ENCODE measurements at places on chromosomes 16 and 17.

- peak; percentile 89 for DNase-seq
These were observed 50.9 kb downstream of the CYB561 start for GRCh38 chr17:63395075-63395805.

- no peak for DNase-seq
These were observed 2252.0 kb downstream of the TP53TG3F start for GRCh38 chr16:35711435-35711834.

DNA sequence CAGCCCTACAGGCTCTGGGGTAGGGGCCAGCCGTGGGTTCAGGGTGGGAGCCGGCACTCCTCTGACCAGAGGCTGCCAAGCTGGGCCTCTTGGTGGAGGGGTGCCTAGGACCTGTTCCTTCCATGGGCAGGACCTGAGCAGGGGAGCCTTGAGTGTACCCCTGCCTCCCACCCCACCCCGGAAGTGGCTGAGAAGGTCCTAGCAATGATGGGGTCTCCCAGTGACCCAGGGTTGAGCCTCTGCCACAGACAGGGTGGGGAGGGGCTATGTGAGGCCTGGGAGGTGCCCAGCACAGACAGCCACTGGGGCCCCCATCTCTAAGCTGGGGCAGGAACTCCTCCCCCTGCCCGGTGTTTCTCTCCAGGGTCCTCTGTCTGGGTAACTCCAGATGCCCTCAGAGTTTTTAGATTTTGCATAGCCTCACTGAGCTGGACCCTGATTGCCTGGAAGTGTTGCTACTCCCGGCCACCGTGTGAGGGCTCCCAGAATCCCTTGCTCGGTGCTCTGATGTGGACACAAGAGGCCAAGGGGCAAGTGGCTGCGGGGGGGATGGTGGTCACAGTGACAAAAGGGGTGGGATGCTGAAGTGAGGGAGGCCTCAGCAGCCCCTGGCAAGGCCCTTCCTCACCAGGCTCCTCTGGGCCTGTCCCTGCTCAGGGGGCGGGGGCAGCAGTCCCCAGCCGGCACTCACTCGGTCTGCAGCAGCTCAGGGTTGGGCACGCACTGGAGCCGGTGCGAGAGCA is 6.4 kb upstream of the MTSS2 start:
- no peak for DNase-seq

GRCh38 chr17:42180922-42181850 is at the start of gene KCNH4:
Gene KCNH4, minus strand, starts transcription at chr17:42181142. Its CDS starts 197 bp downstream, at chr17:42180945.
- peak; percentile 87 for DNase-seq

DNA sequence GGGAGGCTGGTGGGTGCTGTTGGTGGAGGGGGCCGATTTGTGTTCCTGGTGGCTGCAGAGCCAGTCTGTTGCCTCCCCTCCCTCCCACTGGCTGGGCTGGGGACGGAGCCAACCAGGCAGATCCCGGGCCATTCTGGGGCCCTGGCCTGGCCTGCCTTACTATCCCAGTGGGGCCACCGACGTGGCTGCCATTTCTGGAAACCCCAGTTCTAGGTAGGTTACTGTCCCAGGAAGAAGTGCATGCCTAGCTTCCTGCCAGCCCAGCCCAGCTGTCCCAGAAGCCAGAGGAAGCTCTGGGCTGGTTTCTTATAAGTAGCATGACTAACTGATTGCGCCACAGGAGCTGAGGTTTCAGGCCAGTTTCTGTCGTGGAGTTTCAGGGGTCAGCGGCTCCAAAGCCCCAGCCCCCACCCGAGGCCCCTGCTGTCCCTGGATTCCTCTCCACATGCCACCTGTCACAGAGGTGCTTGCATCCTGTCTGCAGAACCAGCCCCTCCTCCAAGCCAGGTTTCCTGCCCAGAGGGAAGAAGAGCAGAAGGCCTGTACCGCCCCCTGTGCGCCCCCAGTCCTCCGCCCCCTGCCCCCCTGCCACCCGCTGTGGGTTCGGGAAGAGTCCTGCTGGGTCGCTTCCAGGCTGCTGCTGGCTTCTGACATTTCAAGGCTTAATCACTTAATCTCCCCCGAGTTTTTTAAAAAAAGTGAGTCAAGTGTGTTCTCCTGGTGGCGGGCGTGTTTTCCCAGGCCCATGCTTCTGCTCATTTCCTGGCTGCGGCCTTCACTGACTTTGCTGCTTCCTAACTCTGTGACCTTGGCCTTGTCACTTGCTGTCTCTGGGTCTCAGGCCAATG is 13.2 kb downstream of the IL4R start:
- DNase-seq, result peak; percentile 99

DNA sequence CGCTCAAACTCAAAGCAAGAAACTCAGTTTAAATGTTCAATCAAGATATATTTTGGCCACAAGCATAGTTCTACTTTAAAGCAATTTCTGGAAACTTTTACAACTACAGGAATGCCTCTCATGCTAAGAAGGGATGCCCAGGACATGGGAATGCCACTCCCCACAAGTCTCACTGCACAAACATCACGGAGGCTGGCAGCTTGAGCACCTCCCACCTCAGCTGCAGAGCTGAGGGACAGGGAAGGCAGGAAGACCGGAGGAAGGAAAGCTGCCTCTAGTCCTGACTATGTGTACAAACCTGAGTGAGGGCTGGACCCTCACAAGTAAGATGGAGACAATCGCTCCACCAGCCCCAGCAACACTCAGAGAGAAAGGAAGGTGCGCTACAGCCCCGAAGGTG is 5.3 kb downstream of the AXIN1 start:
- DNase-seq, result no peak

DNA sequence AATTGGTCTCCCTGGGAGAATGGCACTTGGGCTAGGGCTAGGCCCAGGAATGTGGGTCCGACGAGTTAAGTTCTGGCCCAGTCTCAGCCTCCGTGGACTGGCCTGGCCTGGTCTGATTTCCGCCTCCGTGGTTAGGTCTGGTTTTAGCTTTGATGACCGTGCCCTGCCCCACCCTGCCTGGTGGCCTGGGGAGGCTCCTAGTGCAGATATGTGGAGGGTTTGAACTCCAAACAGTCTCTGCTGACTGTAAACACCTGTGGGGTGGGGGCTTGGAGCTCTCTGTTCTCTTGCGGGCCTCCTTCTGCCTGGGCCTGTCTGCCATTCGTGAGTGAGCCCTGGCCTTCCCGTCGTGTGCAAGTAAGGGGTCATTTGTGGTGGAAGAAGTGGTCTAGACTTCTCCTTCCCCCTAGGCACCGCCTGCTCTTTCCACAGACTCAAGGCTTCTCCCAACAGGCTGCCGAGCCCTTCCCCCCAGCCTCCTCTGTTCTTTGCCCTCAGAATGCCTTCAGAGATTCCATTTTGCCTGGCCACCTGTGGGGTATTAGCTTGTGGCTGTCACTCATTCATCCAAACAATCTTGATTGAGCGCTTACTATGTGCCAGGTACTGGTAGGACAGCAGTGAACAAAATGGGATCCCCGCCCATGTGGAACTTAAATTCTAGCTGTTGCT is 1.6 kb downstream of the ATP6V0C start:
- peak; percentile 72 for DNase-seq

DNA sequence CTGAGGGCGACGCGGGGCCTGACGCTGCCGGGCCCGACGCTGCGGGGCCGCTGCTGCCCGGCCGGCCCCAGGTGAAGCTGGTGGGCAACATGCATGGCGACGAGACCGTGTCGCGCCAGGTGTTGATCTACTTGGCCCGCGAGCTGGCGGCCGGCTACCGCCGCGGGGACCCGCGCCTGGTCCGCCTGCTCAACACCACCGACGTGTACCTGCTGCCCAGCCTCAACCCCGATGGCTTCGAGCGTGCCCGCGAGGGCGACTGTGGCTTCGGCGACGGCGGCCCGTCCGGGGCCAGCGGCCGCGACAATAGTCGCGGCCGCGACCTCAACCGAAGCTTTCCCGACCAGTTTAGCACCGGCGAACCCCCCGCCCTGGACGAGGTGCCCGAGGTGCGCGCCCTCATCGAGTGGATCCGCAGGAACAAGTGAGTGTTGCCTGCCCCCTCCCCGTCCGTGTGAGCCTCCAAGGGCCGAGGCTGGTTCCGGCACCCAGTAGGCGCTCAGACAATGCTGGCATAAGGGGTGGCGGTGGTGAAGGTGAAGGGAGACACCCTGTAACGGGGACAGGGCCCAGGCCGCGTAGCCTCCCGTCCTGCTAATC is 676 bp downstream of the CPD start:
- peak; percentile 40 for DNase-seq

- DNase-seq, result no peak
These were observed 16.7 kb downstream of the C17orf67 start for GRCh38 chr17:56817066-56817465.

DNA sequence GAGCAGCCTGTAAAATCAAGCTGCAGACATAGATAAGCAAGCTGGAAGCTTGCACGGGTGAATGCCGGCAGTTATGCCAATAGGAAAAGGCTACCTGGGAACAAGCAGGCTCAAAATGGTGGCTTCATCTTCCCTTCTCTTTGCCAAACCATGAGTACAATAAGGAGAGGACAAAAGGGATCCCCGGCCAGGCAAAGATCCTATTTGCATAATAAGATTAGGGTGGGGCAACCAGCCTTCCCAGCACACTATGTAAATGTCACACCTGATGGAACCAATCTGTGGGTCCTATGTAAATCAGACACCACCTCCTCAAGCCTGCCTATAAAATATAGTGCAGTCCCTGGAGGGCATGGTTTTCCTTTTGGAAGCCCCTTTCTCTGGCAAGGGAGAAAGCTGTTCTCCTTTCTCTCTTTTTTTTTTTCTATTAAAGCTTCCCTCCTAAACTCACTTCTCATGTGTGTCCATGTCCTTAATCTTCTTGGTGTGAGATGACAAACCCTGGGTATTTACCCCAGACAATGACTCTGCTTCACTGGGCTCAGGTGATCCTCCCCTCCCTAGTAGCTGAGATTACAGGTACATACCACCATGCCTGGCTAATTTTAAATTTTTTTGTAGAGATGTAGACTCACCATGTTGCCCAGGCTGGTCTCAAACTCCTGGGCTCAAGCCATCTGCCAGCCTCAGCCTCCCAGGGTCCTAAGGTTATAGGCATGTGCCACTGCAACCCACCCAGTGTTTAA is 44.2 kb downstream of the PSMD12 start:
- no peak for DNase-seq

DNA sequence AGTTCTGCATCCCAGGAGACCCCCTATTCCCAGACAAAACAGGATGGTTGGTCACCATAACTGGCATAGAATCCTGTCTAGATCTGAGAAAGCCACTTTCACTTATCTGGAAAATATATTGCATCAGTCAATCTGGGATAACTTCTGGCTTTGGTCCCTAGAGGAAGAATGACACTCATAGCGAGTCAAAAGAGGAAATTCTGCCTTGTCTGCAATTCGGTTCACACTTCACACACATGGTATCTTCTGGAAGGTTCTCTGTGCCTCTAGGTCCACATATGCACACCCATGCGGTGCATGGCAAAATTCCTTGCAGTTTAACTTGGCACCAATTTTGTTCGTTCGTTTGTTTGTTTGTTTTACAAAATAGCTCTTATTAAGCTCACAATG is 49.2 kb upstream of the WSCD1 start:
- DNase-seq, result no peak

DNA sequence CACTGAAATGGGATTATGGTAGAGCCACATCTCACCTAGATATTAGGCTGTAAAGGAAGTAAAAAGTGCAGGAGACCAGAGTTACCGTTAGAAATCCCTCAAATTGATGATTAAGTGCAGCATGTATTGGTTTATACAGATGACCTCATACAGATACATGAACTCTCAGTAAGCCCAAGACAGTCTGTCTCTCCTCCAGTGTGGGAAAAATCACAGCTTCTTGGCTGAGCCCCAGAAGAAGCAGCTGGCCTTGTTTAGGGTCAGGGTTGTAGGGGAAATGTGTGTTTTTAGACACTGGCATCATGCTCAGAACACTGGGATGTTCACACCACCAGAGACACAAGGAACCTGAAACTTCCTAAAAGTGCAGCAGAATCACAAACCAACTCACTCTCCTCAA is 135.9 kb downstream of the KATNIP start:
- DNase-seq, result peak; percentile 44

DNA sequence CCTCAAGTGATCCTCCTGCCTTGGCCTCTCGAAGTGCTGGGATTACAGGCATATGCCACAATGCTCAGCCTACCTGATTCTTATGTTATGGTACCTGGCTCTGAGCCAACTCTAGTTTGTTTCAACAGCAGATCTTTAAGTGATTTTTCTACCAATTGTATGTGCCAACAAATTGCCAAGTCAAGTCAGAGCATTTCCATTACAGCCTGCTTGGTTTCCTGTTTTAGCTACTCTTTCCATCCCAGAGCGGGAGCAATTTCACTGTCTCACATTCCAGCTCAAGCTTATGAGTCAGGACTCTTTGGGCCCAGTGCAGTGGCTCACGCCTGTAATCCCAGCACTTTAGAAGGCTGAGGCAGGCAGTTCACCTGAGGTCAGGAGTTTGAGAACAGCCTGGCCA is 30.8 kb upstream of the RBBP6 start:
- peak; percentile 88 for DNase-seq

DNA sequence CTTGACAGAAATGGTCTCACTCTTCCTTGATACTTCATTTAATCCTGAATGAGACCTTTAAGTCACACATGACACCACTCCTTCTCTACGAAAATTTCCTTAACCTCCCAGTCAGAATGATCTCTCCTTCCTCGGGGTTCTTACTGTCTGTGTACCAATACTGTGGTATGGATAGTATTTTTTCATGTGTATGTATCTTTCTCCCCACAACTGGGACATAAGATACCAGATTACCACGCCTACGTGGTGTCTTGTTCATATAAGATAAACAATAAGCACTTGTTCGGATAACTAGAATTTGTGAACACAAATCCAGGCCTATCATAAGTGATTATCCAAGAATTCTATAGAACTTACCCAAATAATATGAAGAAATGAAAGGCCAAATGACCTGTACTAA is 11.3 kb downstream of the NUP88 start:
- DNase-seq, result no peak

DNA sequence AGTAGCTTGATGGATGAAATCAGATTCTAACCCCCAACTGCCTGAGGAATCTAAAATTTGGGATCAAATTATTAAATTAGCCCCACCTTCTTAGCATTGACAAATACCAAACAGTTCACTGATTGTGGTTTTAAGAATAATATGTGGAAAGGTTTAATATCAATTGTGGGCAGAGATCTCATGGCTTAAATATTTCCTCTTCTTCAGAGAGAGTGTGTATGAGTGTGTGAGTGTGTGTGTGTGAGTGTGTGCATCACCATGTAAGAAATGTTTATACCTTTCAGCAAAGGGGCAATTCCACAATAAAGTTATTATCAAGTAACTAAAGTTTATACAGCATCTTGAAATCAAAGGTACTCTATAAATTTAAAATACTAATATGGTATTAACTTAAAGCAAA is 3.2 kb downstream of the SMURF2 start:
- DNase-seq, result peak; percentile 69

DNA sequence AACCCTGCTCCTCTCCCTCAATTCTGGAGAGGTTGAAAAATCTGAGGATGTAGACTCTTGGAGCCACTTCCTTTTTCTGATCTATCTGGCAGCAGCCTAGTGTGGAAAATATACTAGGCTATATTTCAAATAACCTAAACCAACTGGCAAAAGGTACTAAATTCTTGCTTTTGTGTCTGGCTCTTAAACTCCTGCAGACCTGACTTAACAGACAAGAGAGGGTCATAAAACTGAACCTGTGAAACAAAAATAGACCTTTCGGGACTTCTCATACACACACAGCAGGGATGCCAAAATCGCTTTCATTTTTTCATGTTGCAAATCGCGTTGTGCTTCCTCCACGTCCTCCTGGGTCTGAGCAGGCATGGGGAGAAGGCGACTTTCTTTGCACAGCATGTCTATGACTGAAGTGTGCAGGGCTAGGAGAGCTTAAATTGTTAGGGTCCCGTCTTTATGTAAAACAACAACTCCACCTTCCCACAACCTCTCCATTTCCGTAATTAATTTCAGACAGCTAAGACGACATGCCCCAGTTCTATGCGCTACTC is 520.7 kb upstream of the PSMD7 start:
- DNase-seq, result no peak
